Cardiac septum (tissue), 1 donor: ENCODE measurements at places on chromosomes 3 and 15.

DNA sequence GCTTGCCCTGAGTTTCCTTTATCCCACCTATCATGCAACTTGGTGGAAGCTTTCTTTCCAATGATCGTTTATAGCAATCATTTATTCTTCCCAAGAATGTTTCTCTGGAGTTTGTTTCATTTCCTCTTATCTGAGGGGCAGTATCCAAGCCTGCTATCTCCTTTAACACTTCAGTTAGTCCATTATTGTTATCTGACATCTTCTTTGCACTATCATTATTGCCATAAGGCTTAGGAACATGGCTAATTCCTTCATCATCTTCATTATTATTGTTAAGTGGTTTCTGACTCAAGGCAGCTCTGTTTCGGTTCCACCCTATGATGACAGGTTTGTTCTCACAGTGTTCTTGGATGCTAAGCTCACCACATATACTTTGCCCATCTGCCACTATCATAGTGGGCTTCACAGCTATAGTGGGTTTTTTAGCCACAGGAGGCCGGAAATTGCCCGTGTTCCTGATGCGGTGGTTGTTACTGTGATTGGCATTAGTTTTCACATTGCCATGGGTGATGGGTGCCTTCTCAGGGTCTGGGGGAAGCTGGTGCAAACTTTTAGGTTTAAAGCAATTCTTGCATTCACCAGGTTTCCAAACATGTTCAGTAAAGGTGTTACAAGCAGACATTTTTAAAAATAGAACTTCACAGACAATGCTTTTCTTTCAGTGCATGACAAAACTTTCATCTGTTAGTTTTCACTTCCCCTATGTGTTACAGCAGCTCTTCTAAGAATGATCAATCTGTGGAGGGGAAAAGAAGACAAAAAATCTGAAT lies 110.6 kb upstream of the TSPAN3 start:
- DNase-seq: no peak

DNA sequence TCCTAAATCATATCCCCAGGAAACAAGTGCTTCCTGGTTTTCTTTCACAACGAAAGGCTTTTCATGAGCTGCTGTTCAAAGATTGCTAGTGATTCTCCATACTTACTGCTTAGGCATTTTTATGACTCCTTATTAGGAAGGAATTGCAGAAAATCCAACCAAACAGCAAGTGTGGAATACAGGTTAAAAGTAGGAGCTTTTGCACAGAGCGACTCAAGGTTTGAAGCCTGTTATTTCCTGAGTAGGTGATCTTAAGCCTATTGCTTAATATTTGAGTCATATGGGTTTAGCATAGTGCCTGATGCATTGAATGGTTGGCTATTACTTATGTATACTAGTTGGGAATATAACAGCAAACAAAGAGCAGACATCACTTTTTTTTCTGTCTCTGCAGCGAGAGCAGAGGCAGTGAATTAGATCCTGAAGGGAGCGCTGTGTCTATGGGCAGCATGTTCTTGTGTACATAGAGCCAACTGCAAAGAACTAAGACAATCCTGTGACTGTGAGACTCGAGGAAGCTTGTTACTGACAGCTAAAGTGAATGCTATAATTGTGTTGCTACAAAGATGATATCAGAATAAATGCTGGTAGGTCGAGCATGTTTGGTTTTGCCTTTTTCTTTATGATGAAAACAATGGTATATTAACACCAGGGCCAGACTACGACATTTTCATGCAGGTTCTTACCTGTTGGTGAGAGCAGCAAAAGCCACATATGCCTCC lies 6.3 kb downstream of the TM4SF1 start:
- no peak for DNase-seq

DNA sequence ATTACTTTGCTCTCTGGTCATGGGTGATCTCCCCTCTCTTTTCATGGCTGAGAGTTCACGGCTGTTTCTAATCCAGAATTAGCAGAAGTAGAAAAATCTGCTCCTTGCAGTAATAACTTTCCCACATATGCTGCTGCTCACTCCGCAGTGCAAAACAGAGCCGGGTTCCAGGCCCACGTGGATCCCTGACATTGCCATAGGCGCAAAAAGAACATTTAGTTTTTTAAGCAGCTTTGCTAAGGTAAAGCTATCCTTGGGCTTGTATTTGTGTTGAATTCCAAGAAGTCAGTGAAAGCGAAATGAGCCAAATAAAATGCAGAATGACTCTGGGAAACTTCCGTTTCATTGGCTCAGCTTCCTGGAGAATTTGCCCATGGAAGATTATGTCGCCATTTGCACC lies 633.7 kb upstream of the SUCLG2 start:
- no peak for DNase-seq

- DNase-seq: no peak
These were observed 27.6 kb downstream of the ZNF589 start for GRCh38 chr3:48268381-48268935.

- no peak for DNase-seq
These were observed 32.3 kb downstream of the PAQR9 start for GRCh38 chr3:142931222-142931621.
